A549 treated with ZK216348 at 1 μM for 4 hours (cell line): ENCODE measurements at places on chromosomes 6 and 20. TPM values are rescaled to one million over a fixed set of nuclear protein-coding genes. Genes with fewer than 3 reads are reported as not detected.

Gene SOX4
- total RNA-seq = 7.2 to 13.6 TPM (median 11.3 TPM) in 5 replicates

Gene HLA-DMB
- 1.1 to 2.2 TPM (median 1.8 TPM) in 5 replicates for total RNA-seq

Gene APOM
- 2.2 to 3.7 TPM (median 3.5 TPM) in 5 replicates for total RNA-seq

Gene PM20D2
- 7.4 to 15.8 TPM (median 13.9 TPM) in 5 replicates for total RNA-seq

Gene MAS1
- total RNA-seq = not detected in 5 replicates

Gene PHACTR3
- not detected in 5 replicates for total RNA-seq

Gene C20orf144
- 0.08 to 0.19 TPM in 2 of 5 replicates, not detected in the others for total RNA-seq

Gene PAK5
- not detected in 5 replicates for total RNA-seq

Gene NT5E
- 23.6 to 41.5 TPM (median 34.0 TPM) in 5 replicates for total RNA-seq

Gene ACSS1
- total RNA-seq = 8.2 to 16.0 TPM (median 15.3 TPM) in 5 replicates

Gene TRAPPC3L
- total RNA-seq = not detected in 5 replicates

Gene SNPH
- 2.4 to 5.1 TPM (median 4.4 TPM) in 5 replicates for total RNA-seq

Gene SYCP2L
- total RNA-seq = 2.4 to 3.9 TPM (median 3.6 TPM) in 5 replicates

Gene ADAM33
- total RNA-seq = 0.05 to 0.08 TPM in 2 of 5 replicates, not detected in the others
